ENCODE measurements at places on chromosomes 5 and 9. TPM values are rescaled to one million over a fixed set of nuclear protein-coding genes. Genes with fewer than 3 reads are reported as not detected.

Gene DIRAS2
- total RNA-seq = not detected

Gene DMGDH
- total RNA-seq = 1.5 TPM

Gene FOXD1
- 4.7 TPM for total RNA-seq

GRCh38 chr9:136718345-136719194, 6.2 kb downstream of the DIPK1B start:
- no peak for DNase-seq

DNA sequence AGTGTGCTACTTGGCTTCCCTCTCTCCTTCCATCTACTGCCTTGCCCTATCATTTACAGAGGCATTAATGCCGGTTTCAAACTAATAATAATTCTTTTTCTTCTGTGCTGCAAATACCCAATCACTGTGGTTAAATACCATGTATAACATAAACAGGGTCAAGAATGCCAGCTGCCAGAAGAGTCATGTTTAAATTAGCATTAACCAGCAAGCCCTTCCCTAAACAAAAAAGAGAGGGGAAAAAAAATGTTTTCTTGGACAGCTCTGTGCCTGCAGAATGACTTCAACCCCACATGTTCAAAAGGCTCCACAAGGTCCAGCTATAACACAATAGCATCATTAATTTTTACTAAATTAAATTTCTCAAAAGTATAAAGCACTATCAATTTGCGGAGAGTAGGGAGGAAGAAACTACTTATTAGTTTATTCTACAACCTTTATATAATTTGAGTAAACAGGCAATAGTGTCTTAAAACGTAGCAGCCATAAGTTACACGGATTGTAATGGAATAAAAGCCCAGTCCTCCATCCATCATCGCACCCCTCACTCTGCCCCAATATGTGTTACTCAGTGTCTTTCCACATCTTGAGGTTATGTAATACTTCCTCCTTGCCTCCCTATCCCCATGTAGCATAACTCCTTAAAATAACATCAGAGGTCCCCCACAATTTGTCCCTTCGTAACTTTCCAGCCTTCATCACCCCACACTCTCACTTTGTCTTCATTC, 3.9 kb downstream of the LPAR1 start:
- DNase-seq = no peak

- DNase-seq = no peak
Observed at GRCh38 chr5:67073045-67073680, 123.4 kb downstream of the CD180 start.
